ENCODE measurements at places on chromosomes 1 and 21.
A peak's percentile ranks its signal among the peaks of the same experiment; 100 is the strongest.

DNA sequence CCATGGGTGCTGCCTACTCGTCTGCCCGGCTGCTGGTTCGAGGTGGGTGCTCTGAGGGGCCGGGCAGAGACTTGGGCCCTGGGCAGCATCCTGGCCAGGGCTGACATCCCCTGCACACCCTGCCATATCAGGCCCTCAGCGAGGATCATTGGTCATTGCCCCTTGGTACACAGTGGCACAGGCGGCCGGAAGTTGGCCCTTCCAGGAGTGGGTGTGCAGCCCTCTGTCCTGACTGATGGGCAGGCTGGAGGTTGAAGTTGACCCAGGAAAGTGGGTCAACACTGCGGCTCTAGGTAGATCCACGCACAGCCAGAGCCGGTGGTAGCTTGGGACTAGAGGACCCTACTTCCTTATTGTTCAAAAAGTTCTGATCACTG is 72.9 kb downstream of the TRIM11 start:
- no peak for DNase-seq

- no peak for DNase-seq
Observed at GRCh38 chr1:171595324-171595723, 26.7 kb upstream of the MYOCOS start.

- DNase-seq = peak; percentile 53
Observed at GRCh38 chr1:116769561-116769977, 15.3 kb downstream of the CD2 start.

DNA sequence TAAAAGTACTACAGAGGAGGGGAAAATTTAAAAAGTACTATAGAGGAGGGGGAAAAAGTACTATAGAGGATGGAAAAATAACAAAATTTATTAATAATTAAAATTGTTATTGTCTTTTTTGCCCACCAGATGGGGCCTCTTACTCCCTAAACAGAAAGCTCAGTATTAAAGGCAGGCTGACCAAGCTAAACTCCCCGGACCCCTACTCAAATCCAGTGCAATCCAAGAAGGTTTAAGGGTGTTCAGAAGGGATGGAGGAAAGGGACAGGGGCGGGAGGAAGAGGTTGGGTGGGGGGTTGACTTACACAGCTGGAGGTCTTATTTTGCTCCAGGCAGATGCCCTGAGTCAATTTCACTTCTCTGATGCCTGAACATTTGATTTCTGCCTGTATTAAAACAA is 13.7 kb downstream of the CD34 start:
- no peak for DNase-seq

- DNase-seq = no peak
Observed at GRCh38 chr1:227796359-227796915, 19.0 kb upstream of the PRSS38 start.

DNA sequence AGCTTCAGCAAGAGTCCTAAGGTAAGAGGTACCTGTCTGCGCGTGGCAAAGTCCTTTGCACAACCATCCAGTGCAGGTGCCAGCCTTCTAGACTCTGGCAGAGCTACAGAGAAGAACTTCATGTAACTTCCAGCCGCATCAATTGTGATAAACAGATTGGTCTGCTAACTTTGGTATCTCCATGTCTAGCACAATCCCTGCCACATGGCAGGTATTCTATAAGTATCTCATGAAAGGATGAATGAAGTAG is 29.8 kb downstream of the CD48 start:
- no peak for DNase-seq

GRCh38 chr1:89905395-89906058 is 84.7 kb downstream of the LRRC8D start:
- peak; percentile 33 for DNase-seq
